Activated CD8-positive, alpha-beta memory T cell treated with anti-CD3 and anti-CD28 coated beads for 48 hours (primary cell): ENCODE measurements at places on chromosomes 3 and 15.

DNA sequence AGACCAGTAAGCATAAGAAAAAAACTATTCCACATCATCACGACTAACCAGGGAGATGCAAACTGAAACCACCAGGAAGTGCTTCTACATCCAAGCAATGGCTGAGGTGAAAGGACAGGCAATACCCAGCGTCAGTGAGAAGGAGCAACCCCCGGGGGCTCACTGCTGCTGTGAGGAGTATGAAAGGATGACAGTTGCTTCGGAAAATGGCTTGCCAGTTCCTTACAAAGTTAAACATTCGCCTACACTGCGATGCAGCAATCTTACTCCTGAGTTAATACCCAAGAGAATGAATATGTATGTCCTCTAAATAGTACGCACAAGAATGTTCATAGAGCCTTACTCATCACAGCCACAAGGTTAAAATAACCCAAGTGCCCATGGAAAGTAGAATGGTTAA is 13.3 kb upstream of the PLXNA1 start:
- DNase-seq = no peak

DNA sequence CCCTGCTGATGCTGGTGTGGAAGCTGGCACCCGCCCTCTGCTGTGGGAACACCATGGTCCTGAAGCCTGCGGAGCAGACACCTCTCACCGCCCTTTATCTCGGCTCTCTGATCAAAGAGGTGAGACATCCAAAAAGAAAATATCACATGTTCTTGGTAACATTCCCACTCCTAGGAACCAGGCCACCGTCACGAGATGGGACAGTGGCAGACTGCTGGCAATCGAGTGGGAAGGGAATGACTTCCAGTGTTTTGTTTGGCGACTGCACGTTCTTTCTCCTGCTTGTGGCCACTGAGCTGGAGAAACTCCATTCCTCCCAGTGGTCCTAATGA is 14.3 kb downstream of the ALDH1A3 start:
- DNase-seq = no peak

DNA sequence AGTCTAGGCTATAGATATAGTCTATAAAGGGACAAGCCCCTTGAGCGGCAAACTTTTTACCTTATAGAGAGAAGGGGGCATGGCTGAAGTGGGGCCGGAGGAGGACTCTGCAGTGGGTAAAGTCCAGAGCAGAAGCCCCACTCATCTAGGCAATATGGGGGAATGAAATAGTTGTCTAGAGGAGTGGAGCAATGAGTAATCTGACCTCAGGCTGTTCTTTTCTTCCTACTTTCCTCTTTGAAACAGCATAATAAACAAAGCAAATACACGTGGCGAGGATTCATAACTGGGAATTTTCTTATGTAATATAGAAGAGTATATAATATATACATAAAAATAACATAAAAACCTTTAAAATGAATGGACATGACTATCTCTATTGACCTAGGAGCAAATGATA is 546.4 kb upstream of the ZNF385D start:
- no peak for DNase-seq

DNA sequence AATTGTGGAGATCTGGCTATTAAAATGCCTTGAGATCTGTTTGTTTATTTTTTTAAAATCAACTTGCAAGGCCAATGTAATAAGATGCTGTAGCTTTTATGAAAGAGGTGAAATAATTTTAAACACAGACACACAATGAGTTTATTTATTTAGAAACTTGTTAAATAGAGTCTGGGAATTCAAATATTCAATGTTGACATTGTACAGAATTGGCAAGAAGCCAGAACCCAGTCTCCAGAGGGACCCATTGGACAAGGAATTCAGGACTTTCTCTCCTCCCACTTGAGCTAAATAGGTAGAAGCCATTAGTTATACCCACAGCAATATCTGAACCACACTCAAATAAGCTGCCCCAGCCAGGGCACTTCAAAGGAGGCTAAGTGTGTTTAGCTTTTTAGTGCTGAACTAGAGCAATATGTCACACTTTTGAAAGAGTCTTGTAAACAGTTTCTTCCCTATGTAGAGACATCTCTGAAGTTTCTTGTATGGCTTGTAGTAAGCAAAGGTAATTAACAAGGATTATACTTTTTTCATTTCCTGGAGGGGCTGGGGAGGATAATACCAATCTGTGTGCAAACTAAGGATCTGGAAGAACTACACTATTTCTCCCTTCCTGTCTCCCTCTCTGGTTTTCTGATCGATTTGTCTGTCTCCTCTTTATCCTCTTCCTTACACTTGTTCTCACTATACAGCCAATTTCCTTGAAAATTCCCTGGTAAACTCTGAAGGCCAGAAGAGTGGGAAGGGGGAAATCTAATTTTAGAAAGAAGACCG is 6.0 kb downstream of the MECOM start:
- DNase-seq = no peak

GRCh38 chr3:185797993-185798830 is 26.6 kb downstream of the IGF2BP2 start:
- no peak for DNase-seq

DNA sequence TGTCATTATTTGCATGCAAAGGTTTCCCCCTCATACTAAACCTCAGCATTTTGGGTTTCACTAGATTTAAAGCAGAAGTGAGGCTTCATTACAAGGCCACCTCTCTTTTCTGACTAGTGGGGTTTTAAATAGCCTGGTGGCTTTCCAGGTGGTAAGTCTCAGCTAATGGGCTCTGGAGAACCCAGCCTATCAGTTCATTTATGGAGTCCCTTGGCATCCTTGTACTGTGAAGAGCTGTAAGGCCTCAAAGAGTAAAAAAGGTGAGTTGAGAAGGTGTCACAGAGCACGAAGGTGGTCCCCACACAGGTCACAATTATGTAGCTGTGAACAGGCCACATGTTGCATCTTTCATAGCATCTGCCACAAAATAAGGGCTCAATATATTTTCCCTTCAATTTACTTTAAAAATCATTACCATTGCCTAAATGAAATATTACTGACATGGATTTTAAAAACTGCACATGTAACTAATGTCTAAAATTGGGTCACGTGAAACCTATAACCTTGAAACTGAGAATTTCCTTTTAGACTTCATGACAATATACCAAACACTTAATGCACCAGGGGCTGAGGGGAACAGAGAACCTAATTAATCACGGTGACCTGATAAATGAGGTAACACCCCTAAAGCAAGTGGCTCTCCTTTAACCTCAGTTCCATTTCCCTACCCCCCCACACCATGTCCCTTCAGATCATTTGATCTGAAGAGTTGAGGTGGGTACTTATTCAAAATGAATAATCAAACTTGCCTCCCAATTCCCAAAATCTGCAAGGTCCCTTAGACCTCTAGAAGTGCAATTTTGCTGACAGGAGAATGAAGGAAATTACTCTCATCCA is 1.3 kb downstream of the NGLY1 start:
- no peak for DNase-seq

- DNase-seq = no peak
These were observed 9.1 kb upstream of the GRAMD2A start for GRCh38 chr15:72206677-72207000.

GRCh38 chr15:42494998-42495360 is 455 bp upstream of the SNAP23 start:
- DNase-seq = no peak

DNA sequence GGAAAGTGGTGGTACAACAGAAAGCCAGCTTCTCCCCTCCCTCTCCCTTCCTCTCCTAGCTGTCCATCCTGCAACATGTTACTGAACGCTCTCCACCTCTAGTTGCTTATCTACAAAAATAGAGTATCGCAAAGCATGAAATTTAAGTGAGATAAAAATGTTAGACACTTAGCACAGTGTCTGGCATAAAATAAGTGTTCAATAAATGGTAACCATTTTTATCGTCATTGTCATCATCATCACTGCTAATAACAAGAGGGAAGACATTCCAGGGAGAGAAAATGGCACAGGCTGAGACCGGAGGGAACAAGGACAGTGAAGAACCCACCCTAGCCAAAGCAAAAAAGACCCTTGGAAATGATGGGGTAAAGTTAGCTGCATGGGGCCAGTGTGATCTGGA is 38.7 kb upstream of the SKOR1 start:
- DNase-seq = no peak

- no peak for DNase-seq
These were observed 44.0 kb downstream of the FMN1 start for GRCh38 chr15:33150431-33150941.

DNA sequence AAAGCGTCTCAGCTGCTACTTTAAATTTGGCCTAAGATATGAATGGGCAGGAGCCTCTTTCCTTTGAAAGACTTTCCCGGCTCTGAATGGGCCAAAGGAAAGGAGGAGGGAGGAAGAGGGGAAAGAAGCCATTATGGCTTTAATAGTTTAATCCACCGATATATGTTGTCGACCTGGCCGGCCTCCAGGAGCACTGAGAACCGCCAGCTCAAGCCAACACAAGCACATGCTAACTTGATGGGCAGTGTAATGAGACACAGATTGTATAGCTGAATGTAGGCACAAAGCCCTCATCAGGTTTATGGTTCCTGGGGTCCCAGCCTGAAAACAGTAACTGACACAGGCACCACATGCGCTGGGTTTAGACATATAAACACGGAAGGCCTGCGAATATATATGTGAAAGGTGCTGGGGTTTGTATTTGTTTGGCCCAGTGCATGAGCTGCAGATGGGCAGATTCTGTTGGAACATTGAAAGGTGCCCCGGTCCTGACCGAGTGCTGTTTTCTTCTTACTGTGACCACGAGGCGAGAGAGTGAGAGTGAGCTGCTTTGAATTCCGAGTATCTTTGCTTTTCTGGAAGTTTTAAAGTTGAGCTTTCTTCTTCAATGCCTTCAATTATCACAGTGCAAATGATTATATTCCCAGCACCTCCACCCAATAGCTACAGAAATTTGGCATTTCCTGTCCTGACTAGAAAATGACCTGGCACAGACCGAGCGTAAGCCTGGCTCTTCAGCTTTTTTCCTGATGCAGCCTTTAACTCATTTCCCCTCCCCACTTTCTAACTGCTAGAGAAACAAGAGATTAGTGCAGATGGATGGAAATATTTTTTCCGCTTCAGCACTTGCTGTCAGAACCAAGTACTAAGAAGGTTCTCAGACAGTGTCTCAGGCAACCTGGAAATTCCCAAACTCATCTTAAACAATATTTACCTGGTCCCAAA is 267.3 kb downstream of the RORA start:
- no peak for DNase-seq

DNA sequence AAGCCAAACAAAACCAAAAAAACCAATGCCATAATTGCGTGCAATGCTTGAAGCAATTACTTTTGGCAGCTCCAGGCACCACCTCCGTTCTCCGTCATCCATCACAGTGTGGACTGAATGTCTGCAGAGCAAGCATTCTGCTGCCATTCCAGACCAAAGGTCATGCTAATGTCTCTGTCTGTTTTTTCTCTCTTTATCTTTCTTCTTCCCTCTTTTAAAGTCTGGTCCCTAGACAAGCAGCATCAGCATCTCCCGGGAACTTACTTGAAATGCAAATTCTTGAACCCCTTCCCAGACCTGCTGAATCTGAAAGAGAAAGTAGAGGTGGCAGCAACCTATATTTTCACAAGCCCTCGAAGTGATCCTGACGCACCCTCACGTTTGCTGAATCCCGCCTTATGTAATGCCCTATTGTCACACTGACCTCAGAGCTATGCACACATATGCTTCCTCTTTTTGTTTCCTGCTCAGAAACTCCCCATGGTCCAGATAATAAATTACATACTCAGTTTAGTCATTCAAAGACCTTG is 297.3 kb upstream of the PROK2 start:
- DNase-seq = no peak

- DNase-seq = no peak
These were observed 422.9 kb upstream of the ADAMTS9 start for GRCh38 chr3:65110661-65111060.

GRCh38 chr15:50241684-50242450 is 23.7 kb downstream of the HDC start:
- no peak for DNase-seq

GRCh38 chr3:136136454-136136853 is 59.7 kb downstream of the MSL2 start:
- DNase-seq = no peak

DNA sequence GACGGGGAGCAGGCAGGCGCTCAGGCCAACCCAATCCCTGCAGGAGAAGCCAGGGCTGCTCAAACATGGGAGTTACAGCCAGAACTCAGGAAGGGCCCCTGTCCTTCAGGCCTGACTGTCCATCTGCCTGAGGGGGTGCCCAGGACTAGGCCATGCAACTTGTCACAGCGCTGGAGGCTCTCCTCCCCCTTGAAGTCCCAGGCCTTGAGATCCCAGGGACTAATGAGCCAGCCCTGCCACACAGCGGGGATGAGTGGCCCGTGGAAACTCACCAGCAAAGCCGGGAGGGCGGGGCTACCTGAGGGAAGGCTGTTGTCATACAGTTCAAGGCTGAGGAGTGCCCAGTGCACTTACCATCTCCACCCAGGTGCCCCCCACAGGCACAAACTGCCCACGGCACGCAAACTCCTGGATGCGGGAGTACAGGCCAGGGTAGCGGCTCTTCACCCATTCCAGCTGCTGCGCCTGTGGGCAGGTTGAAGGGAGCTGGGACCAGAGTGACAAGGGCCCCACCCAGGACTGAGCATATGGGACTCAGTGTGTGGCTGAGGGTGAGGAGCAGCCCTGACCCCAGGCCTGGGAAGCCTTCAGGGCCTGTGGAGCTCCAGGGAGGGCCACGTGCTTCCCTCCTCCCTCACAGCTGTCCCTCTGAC is 6.3 kb downstream of the MAN2C1 start:
- no peak for DNase-seq

DNA sequence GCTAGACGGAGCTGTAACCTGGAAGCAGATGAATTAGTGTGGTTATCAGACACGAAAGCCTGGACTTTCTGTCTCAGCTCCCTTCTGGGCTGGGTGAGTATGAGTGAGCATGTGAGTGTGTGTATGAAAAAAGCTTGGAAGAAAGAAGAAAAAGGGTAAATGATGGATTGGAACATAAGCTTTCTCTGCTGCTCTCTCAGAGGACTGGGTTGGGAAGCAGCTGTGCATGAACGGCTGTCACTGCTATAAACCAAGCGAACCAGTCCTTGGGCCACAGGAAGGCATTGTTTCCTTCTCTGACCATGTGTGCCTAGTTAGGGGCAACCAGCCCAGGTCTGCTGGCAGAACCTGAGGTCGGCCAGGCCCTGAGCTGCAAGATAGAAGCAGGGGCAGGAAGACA is 37.0 kb downstream of the UMPS start:
- DNase-seq = no peak

DNA sequence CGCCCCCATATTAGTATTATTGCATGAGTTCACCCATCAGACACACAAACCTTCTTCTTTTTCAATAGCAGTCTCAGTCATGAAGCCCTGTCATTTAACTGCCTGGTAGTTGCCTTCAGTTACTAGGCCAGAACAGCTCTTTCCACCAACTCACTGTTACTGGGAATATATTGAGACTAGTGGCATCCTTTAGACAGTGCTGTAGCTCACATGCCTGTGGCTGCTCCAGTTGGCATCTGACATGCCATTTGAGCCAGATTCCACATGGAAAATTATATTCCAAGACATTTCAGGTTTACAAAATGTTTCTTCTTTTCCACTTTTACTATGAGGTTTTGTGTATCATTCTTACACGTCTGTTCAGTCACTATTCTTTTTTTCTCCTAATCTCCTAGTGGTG is 146.1 kb downstream of the GHSR start:
- no peak for DNase-seq

- DNase-seq = no peak
These were observed 7.3 kb downstream of the GMNC start for GRCh38 chr3:190855151-190855550.

GRCh38 chr3:51510996-51511395 is 11.2 kb upstream of the DCAF1 start:
- no peak for DNase-seq
